ENCODE measurements at places on chromosomes 2 and 18. TPM values are rescaled to one million over a fixed set of nuclear protein-coding genes. Genes with fewer than 3 reads are reported as not detected.

The TCF23 gene
- total RNA-seq: not detected

The GAREM1 gene
- 6.1 TPM for total RNA-seq

The SKOR2 gene
- total RNA-seq: not detected

The POTEI gene
- total RNA-seq: not detected

The SERPINB4 gene
- total RNA-seq: 0.07 TPM

The LAMA3 gene
- 51.4 TPM for total RNA-seq

The MC5R gene
- not detected for total RNA-seq

The AKAIN1 gene
- total RNA-seq: not detected

The EMILIN2 gene
- total RNA-seq: 12.7 TPM

The HOXD3 gene
- not detected for total RNA-seq

The CSRNP3 gene
- not detected for total RNA-seq

The BOLL gene
- total RNA-seq: not detected

The STRADB gene
- 26.1 TPM for total RNA-seq

The ATP6V1B1 gene
- total RNA-seq: 2.5 TPM

The BCL11A gene
- 0.10 TPM for total RNA-seq

The CD8B2 gene
- total RNA-seq: not detected

The VIT gene
- total RNA-seq: not detected

The MTCL1 gene
- total RNA-seq: 63.1 TPM

The RNU2-63P gene
- total RNA-seq: not detected

The RPIA gene
- 29.8 TPM for total RNA-seq

The SERPINB13 gene
- not detected for total RNA-seq
